ENCODE measurements at places on chromosomes 6 and 20.

GRCh38 chr6:13098793-13099570, 229.4 kb downstream of the TBC1D7 start:
- no peak for DNase-seq

- DNase-seq, result no peak
Observed at GRCh38 chr6:20954315-20954714, 420.1 kb downstream of the CDKAL1 start.

DNA sequence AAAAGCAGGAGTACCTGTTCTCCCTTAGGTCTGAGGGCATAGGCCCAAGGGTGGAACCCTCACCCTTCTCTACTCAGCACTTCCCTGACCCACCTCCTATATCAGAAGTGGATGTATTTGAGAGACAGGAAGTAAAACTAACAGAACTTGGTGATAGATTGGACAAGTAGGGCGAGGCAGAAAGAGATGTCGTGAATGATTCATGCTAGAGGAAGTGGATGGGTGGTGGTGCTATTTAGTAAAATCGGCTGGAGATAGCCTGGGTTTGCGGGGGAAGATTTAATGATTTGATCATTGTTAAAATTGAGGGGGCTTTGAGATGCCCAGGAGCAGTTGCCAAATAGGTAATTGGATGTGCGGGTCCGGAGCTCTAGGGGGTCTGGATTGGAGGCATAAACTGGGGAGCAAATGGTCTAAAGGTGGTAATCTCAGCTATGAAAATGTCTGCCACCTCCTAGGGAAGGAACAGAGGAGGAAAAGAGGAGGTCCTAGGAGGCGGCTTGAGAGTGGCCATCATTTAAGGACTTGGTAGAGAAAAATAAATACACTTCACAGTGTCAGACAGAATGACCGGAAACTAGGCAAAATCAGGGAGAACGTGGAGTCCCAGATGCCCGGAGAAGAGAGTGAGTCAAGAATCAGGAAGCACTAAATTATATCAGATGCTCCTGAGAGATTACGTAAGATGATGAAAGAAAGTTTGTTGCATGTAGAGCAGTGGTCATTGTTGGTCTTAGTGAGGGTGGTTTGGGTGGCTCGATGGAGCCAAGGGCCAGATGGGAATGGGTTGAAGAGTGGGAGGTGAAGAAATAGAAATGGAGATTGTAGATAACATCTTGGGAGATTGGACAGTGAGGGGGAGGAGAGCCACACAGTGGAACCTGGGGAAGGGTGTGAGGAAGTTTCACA, 142.0 kb downstream of the CEP57L1 start:
- DNase-seq, result no peak

DNA sequence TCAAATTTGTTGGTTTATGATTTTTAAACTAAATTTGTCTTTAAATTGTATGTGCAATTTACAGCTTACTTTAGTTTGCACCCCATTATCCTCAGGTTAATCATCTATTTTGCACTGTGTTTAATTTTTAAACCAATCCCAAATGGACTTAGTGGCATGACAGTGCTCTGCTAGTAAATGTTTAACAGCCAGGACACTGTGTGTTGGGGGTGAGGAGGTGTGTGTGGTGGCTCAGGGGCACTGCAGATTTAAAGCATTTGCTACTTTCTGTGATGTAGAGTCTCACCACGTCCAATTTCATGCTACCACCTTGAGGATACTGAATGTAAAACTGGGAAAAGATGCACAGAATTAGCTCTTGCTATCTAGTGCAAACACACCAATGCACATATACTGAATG, 225.7 kb downstream of the HAO1 start:
- DNase-seq, result no peak

GRCh38 chr6:106206905-106207304, 118.7 kb downstream of the ATG5 start:
- DNase-seq, result no peak

Measured in BE2C (cell line).